ENCODE measurements at places on chromosomes 3 and 15. TPM values are rescaled to one million over a fixed set of nuclear protein-coding genes. Genes with fewer than 3 reads are reported as not detected.

ERICH6 gene
- not detected for total RNA-seq

TCF12 gene
- total RNA-seq: 53.8 TPM

GABRA5 gene
- not detected for total RNA-seq

HDC gene
- 0.29 TPM for total RNA-seq

CPLX3 gene
- not detected for total RNA-seq

CCDC13 gene
- 0.02 TPM for total RNA-seq

CNTN3 gene
- total RNA-seq: not detected

REC114 gene
- total RNA-seq: not detected

GNAT1 gene
- not detected for total RNA-seq

ZNF860 gene
- 2.3 TPM for total RNA-seq

PP2D1 gene
- not detected for total RNA-seq

CGNL1 gene
- 4.7 TPM for total RNA-seq

MEX3B gene
- 4.0 TPM for total RNA-seq

OXSR1 gene
- total RNA-seq: 38.8 TPM

TRH gene
- not detected for total RNA-seq

FSIP1 gene
- 0.86 TPM for total RNA-seq

PLA2G4E gene
- not detected for total RNA-seq

CCR9 gene
- not detected for total RNA-seq

HES1 gene
- 4.5 TPM for total RNA-seq

GOLGA6L10 gene
- 0.07 TPM for total RNA-seq

IQCF5 gene
- total RNA-seq: not detected

GCNT3 gene
- total RNA-seq: 2.6 TPM

CLDN11 gene
- not detected for total RNA-seq

GOLGA6L7 gene
- total RNA-seq: not detected

C3orf85 gene
- total RNA-seq: not detected

SKOR1 gene
- not detected for total RNA-seq

NBEAL2 gene
- 13.9 TPM for total RNA-seq

PRR20G gene
- not detected for total RNA-seq

GPR156 gene
- 1.6 TPM for total RNA-seq

FBXO40 gene
- not detected for total RNA-seq

CYP1A2 gene
- not detected for total RNA-seq

RCCD1 gene
- total RNA-seq: 11.0 TPM

PLA2G4B gene
- total RNA-seq: 0.57 TPM

HACD2 gene
- total RNA-seq: 45.3 TPM

IQSEC1 gene
- total RNA-seq: 22.5 TPM

SLC12A1 gene
- total RNA-seq: not detected

ACVR2B gene
- 1.2 TPM for total RNA-seq

P2RY13 gene
- not detected for total RNA-seq

UCN2 gene
- 5.0 TPM for total RNA-seq

STRA6 gene
- total RNA-seq: 3.0 TPM

TLR9 gene
- total RNA-seq: not detected

PROK2 gene
- not detected for total RNA-seq

CCRL2 gene
- total RNA-seq: not detected

TRANK1 gene
- 3.8 TPM for total RNA-seq

ATP1B3 gene
- 91.5 TPM for total RNA-seq

NEK10 gene
- 8.4 TPM for total RNA-seq

SPATA12 gene
- 1.9 TPM for total RNA-seq

ADGRG7 gene
- total RNA-seq: not detected

KBTBD13 gene
- total RNA-seq: not detected

CPA3 gene
- total RNA-seq: not detected

C3orf38 gene
- total RNA-seq: 35.8 TPM

AP3B2 gene
- 0.29 TPM for total RNA-seq
